ENCODE measurements at places on chromosomes 16 and 17.
A peak's percentile ranks its signal among the peaks of the same experiment; 100 is the strongest.

GRCh38 chr16:30552956-30553355, 5.2 kb downstream of the ZNF764 start:
- no peak for DNase-seq

- no peak for DNase-seq
Observed at GRCh38 chr17:5871666-5872065, 198.5 kb upstream of the WSCD1 start.

DNA sequence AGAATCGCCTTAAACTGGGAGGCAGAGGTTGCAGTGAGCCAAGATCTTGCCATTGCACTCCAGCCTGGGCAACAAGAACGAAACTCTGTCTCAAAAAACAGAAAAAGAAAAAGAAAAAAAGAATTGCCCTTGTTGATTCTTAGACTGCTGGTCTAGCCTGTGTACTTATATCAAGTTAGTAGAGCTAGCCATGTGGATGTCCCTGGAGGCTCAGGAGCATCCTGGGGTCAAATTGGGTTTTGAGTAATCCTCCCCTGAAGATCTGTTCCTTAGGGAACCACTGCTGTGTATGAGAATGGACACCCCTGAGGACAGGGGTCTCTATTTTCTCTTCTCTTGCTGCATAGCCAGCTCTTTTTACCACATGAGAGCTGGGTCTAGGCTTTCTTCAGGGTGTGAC, 21.5 kb downstream of the SLC7A6OS start:
- DNase-seq = no peak

GRCh38 chr16:81307770-81308169, 7.0 kb upstream of the GAN start:
- no peak for DNase-seq

- no peak for DNase-seq
Observed at GRCh38 chr17:81419319-81419885, 24.1 kb downstream of the BAHCC1 start.

DNA sequence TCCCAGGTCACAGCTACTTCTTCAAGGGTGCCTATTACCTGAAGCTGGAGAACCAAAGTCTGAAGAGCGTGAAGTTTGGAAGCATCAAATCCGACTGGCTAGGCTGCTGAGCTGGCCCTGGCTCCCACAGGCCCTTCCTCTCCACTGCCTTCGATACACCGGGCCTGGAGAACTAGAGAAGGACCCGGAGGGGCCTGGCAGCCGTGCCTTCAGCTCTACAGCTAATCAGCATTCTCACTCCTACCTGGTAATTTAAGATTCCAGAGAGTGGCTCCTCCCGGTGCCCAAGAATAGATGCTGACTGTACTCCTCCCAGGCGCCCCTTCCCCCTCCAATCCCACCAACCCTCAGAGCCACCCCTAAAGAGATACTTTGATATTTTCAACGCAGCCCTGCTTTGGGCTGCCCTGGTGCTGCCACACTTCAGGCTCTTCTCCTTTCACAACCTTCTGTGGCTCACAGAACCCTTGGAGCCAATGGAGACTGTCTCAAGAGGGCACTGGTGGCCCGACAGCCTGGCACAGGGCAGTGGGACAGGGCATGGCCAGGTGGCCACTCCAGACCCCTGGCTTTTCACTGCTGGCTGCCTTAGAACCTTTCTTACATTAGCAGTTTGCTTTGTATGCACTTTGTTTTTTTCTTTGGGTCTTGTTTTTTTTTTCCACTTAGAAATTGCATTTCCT, 3.4 kb upstream of the LPCAT2 start:
- no peak for DNase-seq

DNA sequence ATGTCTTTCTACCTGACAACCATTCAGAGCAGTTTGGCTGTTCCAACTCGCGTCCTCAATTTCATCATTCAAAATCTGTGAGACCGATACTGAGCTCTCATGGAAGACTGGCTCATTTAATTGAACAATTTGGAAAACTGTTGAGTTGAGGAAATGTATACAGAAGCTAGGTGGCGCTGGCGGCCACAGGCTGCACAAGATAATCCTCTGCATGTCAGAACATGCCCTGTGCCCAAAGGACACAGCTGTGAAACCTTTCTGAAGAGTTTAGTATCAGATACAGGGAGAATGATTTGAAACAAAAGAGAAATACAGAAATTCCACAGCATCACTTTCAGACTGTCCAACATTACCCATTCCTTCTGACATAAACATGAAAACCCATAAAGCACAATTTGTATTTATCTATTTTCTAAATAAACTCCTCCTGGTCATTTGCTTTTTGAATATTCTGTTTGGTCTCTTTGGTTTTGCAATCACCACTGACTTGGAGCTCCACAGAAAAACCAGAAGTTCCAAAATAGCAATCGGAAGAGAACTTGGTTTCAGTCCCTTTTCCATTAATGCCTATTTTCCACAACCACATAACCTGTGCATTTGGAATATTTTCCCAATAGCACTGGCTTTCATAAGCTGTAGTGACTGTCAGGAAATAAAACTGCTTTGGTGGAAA, 192.8 kb downstream of the MAP2K6 start:
- peak; percentile 3 for DNase-seq

DNA sequence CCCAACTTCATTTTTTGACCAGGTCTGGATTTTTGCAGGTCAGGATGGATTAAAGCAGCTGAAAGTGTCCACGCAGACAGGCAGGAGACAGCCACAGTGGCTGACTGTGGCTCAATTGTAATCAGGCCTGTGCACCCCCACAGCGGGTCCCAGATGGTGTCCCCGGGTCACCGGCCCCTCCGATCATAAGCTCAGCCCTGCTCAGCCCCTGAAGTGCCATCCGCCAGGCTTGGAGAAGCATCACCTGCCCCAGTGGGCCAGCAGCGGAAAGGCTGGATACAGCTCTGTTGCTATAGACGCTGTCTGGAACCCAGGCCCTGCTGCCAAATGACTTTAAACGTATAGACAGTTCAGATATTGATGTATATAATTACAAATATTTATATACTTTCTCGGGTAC, 60.6 kb downstream of the RPH3AL start:
- no peak for DNase-seq

GRCh38 chr16:10688726-10689125, 6.0 kb downstream of the TEKT5 start:
- DNase-seq = no peak

- DNase-seq = no peak
Observed at GRCh38 chr16:21244518-21245215, 11.2 kb downstream of the ANKS4B start.

DNA sequence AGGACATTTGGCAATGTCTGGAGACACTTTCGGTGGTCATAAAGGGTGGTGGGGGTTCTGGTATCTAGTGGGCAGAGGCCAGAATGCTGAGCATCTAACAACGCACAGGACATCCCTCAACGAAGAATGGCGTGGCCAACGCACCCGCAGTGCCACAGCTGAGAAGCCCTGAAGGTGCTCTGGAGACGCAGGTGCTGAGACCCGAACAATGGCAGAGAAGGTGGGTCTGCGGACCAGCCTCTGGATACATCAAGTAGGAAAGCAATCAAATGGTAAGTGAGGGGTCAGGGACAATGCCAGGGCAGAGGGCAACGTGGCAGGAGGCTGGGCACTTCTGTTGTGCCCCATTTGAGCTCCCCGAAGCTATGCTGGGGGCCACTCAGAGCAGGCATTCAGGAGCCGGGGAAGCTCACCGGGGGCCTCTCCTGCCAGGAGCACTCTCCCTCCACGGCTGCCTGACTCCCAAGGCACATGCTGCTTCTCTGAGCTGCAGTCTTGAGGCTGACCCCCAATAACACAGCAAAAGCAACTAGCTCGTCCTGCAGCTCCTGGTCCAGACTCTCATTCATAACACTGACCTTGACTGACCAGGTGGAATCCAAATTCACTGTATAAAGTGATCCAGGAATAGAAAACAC, 26.0 kb downstream of the SPHK1 start:
- no peak for DNase-seq
